ENCODE measurements at places on chromosomes 13 and 19. TPM values are rescaled to one million over a fixed set of nuclear protein-coding genes. Genes with fewer than 3 reads are reported as not detected.

Gene MISP
- not detected for total RNA-seq

Gene DLL3
- total RNA-seq, result 1.6 TPM

Gene SLC25A15
- total RNA-seq, result 24.6 TPM

Gene HSPB6
- 0.95 TPM for total RNA-seq

Gene APOC4
- total RNA-seq, result not detected

Gene PRR22
- total RNA-seq, result 4.4 TPM

Gene FUT2
- total RNA-seq, result not detected

Gene ZNF723
- total RNA-seq, result not detected

Gene TMEM272
- total RNA-seq, result 0.32 TPM

Gene ERVV-1
- not detected for total RNA-seq

Gene GRIK5
- 0.95 TPM for total RNA-seq

Gene FOXO1
- 30.8 TPM for total RNA-seq

Gene FCAR
- not detected for total RNA-seq

Gene DKKL1
- not detected for total RNA-seq

Gene C19orf38
- 1.2 TPM for total RNA-seq

Gene ZMYM5
- total RNA-seq, result 10.4 TPM

Gene PCP2
- 4.8 TPM for total RNA-seq

Gene UPK1A
- total RNA-seq, result 1.8 TPM

Gene CLASRP
- total RNA-seq, result 72.7 TPM

Gene GPALPP1
- total RNA-seq, result 30.4 TPM

Measured in activated CD8-positive, alpha-beta T cell treated with anti-CD3 and anti-CD28 coated beads for 36 hours (primary cell).